GM23338 (cell line): ENCODE measurements at places on chromosomes 16 and 17. TPM values are rescaled to one million over a fixed set of nuclear protein-coding genes. Genes with fewer than 3 reads are reported as not detected.

DNA sequence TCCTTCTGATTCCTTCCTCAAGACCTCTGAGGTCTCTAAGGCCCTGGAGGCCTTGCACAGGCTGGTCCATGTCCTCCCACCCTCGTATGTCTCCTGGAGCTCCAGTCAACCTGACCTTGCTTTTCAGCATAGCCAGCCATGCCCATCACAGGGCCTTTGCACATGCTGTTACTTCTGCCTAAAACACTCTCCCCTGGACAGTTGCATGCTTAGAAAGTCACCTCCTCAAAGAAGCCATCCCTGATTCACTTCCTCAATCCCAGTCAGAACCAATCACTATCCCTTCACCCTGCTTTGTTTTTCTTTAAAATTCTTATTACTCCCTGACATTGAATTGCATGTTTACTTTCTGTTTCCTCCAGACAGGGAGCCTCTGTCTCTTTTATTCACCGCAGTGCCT, 322.1 kb upstream of the CCL2 start:
- no peak for DNase-seq
- H3K4me1 ChIP-seq = peaks cover 27% of the 10 kb centered on the region
- no peak overlapping the region for H3K4me3 ChIP-seq
- H3K36me3 ChIP-seq = no peaks in the 10 kb centered on the region

DNA sequence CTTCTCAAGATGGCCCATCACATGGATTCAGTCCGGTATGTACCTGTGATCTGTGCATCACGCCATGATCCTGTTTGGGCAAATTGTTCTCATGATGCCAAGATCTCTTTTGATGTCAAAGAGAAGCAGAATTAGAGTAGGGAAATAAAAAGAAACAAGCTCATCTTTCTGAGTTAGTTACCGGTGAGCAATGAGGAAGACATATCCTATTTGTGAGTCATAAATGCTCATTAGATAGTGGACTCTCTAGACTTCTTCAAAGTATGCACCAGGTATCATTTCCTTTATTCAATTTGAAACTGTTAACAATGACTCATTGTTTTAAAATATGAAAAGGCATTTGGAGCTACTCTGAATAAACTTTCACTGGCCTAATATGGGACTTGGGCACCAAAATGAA, 8.0 kb upstream of the KRTAP4-12 start:
- H3K4me1 ChIP-seq = no peaks in the 10 kb centered on the region
- H3K27me3 ChIP-seq = no peaks in the 10 kb centered on the region
- no peak for DNase-seq
- H3K4me3 ChIP-seq = no peak overlapping the region
- no peaks in the 10 kb centered on the region for H3K36me3 ChIP-seq

The PRSS53 gene
- total RNA-seq = 1.6 and 2.7 TPM in 2 replicates

GRCh38 chr16:1152123-1152638, 725 bp upstream of the CACNA1H start:
- H3K4me3 ChIP-seq = peak overlapping the region; percentile 63
- no peaks in the 10 kb centered on the region for H3K36me3 ChIP-seq
- H3K27me3 ChIP-seq = no peaks in the 10 kb centered on the region
- DNase-seq = peak; percentile 67

DNA sequence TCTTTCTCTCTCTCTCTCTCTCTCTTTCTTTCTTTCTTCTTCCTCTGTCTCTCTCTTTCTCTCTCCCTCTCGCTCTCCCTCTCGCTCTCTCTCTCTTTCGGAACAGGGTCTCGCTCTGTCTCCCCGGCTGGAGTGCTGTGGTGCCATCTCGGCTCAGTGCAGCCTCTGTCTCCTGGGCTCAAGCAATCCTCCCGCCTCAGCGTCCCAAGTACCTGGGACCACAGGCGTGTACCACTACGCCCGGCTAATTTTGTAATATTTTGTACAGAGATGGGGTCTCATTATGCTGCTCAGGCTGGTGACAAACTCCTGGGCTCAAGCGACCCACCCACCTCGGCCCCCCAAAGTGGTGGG, 12.7 kb upstream of the KLHDC4 start:
- H3K27me3 ChIP-seq = no peaks in the 10 kb centered on the region
- no peak for DNase-seq
- H3K27ac ChIP-seq = peak overlapping the region; percentile 99
- peaks cover 9% of the 10 kb centered on the region for H3K4me1 ChIP-seq
- peak overlapping the region; percentile 37; the same call in 1 of the 2 replicates for H3K4me3 ChIP-seq

The LRRC36 gene
- total RNA-seq = 1.2 TPM in 1 of 2 replicates, not detected in the other

DNA sequence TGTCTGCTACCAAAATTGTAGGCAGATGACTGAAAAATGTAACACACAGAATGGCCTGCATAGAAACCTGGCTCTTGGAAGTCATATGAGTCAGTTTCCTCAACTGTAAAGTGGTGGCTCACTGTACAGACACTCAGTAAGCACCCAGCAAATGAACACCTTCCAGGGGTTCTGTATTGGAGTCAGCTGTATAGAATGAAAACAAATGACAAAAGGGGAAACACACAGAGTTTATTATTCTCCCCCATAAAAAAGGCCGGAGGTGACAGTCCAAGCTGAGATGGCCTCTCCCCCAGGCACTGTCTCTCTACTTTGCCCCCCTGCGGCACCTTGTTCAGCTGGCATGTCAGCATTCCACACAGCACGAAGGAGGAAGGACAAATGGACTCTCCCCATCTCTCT, 6.2 kb upstream of the MEOX1 start:
- no peaks in the 10 kb centered on the region for H3K27me3 ChIP-seq
- no peak for DNase-seq
- H3K4me3 ChIP-seq = no peak overlapping the region
- H3K36me3 ChIP-seq = no peaks in the 10 kb centered on the region

- no peak overlapping the region for H3K4me3 ChIP-seq
- no peaks in the 10 kb centered on the region for H3K27me3 ChIP-seq
- H3K27ac ChIP-seq = no peak overlapping the region
- peaks cover 52% of the 10 kb centered on the region for H3K36me3 ChIP-seq
- DNase-seq = peak; percentile 30
Measured at GRCh38 chr17:78828470-78829185, 12.0 kb downstream of the USP36 start.

- H3K4me1 ChIP-seq = no peaks in the 10 kb centered on the region
- no peak overlapping the region for H3K27ac ChIP-seq
- H3K27me3 ChIP-seq = no peaks in the 10 kb centered on the region
- H3K4me3 ChIP-seq = no peak overlapping the region
- H3K36me3 ChIP-seq = no peaks in the 10 kb centered on the region
Measured at GRCh38 chr17:9185688-9186284, 164.5 kb downstream of the NTN1 start.

GRCh38 chr17:13537167-13537731, 64.5 kb downstream of the HS3ST3A1 start:
- H3K27ac ChIP-seq = no peak overlapping the region
- H3K4me3 ChIP-seq = no peak overlapping the region
- DNase-seq = no peak
- no peaks in the 10 kb centered on the region for H3K27me3 ChIP-seq
- H3K36me3 ChIP-seq = peaks cover 9% of the 10 kb centered on the region; the same call in 1 of the 2 replicates

The CORO6 gene
- total RNA-seq = 5.0 and 5.2 TPM in 2 replicates

The TMEM256 gene
- total RNA-seq = 127 and 138 TPM in 2 replicates

DNA sequence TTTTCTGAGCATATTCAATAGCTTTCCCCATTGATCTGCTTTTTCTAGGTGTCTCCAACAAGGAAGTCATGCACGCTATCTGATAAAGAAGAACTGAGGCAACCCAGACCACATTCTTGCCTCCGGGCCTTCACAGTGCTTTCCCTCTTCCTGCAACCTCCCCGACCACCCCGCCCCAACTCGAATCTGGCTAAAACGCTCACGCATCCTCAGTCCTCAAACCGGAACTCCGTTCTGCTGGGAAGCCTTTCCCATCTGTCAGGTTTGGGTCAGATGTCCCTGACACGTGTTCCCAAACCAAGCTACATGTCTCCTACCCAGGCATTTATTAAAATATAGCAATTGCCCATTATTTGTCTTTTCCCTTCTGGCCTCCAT, 112.7 kb downstream of the VPS53 start:
- H3K4me3 ChIP-seq = no peak overlapping the region
- H3K4me1 ChIP-seq = no peaks in the 10 kb centered on the region
- no peak overlapping the region for H3K27ac ChIP-seq
- H3K36me3 ChIP-seq = no peaks in the 10 kb centered on the region
- DNase-seq = no peak

The TSNAXIP1 gene
- total RNA-seq = 2.4 TPM in 1 of 2 replicates, not detected in the other

The GRAP gene
- total RNA-seq = 0.24 and 0.27 TPM in 2 replicates

DNA sequence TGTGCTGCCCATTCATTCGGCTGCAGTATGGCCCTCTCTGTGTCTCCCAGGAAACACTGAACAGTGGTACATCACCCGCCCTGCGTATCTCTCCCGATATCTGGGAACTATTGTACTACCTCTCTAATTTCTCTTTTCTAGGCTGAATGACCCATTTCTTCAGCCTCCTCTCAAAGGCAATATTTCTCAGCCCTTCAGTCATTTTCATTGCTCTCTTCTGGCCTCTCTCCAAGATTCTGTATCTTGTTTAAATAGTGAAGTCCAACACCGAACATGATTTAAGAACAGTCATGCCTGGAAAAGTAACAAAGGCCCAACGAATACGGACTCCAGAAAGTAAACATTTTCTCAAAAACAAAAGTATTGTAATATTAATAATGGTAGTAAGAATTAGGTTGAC, 220.1 kb downstream of the ZFHX3 start:
- DNase-seq = no peak
- H3K4me3 ChIP-seq = no peak overlapping the region
- H3K36me3 ChIP-seq = no peaks in the 10 kb centered on the region
- H3K27me3 ChIP-seq = no peaks in the 10 kb centered on the region
- H3K27ac ChIP-seq = no peak overlapping the region

- H3K27me3 ChIP-seq = no peaks in the 10 kb centered on the region
- H3K4me1 ChIP-seq = no peaks in the 10 kb centered on the region
- no peak overlapping the region for H3K4me3 ChIP-seq
Measured at GRCh38 chr16:47059991-47060390, 83.8 kb downstream of the NETO2 start.

DNA sequence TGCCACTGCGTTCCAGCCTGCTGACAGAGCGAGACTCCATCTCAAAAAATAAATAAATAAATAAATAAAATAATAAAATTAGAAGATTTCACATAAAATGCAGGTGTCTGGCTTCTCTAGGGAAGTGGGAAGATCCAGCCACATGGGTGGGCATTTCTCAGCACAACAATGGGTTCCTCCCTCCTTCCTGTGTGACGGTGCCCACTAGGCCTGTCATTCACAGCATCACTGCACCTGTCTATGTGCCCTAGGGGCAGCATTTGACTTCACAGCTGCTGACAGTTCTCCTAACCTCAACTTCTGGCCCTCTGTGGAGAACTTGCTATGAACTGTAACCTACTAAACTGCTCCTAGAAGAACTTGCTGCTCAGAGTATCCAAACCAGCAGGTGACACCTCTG, 3.0 kb downstream of the ABHD15 start:
- peaks cover 7% of the 10 kb centered on the region for H3K4me1 ChIP-seq
- H3K27me3 ChIP-seq = peaks cover 39% of the 10 kb centered on the region
- no peaks in the 10 kb centered on the region for H3K36me3 ChIP-seq
- no peak overlapping the region for H3K27ac ChIP-seq
- no peak for DNase-seq

The CLEC18B gene
- 0.31 TPM in 1 of 2 replicates, not detected in the other for total RNA-seq

GRCh38 chr16:48087639-48088038, 68.2 kb downstream of the ABCC12 start:
- no peak overlapping the region for H3K27ac ChIP-seq
- H3K4me1 ChIP-seq = no peaks in the 10 kb centered on the region
- H3K4me3 ChIP-seq = no peak overlapping the region
- H3K27me3 ChIP-seq = no peaks in the 10 kb centered on the region
- DNase-seq = no peak

The NOG gene
- 0.66 and 0.89 TPM in 2 replicates for total RNA-seq
